ENCODE measurements at places on chromosomes 3 and 15.
A peak's percentile ranks its signal among the peaks of the same experiment; 100 is the strongest.

DNA sequence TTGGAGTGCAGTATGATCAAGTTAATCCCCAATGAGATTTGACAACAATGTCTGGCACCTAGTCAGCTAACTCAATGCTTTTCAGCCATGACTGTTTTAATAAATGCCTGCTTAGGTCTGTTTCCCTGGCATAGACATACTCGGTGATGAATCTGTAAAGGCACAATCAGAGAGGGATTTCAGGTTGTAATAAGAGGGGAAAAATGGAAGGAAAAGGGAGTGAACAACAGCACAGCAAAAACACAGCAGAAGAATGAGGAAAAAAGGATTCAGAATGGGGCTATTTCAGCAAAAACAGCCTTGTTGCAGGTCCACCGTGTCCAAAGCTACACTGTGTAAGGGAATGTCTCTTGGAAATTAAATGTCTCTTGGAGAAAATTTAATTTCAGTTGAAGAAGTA, 19.3 kb upstream of the CHD2 start:
- DNase-seq: no peak

- DNase-seq: no peak
These were observed 40.3 kb downstream of the KCNAB1 start for GRCh38 chr3:156160647-156161046.

DNA sequence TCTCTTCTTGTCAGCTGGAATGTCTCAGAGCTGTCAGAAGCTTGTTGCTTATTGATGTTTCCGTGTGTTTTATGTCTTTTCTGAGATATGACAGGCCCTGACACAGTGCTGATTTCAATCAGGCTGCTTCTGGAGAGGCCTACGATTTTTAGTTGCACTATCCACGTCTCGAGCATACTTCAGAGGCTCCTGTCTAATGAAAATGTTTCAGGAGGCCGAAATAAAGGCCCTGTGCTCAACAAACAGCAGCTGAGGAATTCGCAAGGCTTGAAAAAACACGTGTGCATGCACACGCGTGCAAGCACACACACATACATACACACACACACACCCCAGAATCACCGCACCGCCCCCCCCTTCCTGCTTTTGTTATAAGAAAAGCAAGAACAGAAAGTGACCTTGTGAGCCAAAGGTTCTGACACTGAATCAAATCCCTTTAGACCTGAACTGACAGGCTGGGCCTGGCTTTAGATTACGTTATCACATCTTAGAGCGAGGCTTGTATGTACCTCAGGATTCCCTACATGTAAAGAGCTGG, 296.6 kb downstream of the NR2F2 start:
- no peak for DNase-seq

GRCh38 chr15:73751899-73752805, 999 bp downstream of the INSYN1 start:
- no peak for DNase-seq

DNA sequence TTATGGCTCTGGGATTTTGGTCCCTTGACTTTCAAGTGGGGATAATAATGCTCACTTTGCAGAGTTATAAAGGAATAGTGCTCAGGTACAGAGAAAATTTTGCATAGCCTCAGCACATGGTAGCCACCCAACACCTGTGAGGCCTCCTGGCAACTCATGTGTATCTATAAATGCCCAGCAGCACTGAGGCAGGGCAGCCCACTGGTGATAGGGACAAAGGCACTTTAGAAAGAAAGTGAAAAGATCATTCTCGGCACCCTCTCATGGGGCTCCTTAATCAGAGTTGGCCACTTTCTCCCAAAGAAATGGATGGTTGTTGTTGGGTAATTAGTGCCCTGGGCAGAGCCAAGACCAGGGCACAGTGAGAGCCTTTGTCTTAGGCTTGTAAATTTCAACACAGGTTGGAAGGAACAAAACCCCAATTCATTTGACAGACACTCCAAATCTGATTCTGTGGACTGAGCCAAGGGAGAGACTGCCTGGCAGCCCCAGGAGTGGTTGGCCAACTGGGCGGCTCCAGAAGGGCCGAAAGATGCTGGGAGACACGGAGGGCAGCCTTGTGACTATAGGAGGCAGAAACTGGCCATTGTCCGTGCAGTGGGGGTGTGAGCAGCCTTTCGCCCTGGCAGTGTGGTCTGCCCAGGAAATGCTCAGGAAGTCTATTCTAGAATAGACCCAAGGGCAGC, 213.2 kb upstream of the RGMA start:
- no peak for DNase-seq

- no peak for DNase-seq
These were observed 50.9 kb downstream of the CEP152 start for GRCh38 chr15:48759921-48760320.

DNA sequence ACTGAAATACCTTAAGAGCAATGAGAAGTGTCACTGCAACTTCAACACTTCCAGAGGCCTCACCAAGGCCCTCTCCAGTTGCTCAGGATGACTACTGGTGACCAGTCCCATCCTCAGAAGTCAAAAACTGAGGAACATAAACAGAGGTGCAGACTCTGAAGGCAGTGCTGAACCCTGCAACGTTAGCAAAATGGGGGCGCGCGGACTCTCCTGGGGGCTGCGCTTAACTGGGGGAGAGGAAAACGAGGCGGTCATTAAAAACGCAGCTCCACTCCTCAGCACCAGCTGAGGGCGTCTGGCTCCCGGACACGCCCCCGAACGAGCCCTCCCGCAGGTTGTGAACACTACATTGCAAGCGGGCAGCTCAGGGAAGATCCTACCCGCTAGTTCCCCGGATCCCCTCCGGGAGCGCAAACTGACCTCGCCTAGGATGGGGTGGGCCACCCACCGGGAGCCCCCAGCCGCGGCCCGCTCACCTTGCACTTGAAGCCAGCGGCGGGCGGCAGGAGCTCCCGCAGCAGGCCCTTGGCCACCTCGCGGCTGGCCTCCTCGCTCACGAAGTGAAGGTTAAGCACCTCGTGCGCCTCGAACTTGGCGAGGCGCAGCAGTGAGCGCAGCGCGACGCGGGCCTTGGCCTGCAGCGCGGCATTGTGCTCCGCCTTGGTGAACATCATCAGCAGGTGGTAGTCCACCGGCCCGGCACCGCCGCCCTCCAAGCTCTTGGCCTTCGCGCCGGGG, 711 bp downstream of the XXYLT1 start:
- no peak for DNase-seq

GRCh38 chr3:194450341-194450740, 36.5 kb downstream of the ATP13A3 start:
- no peak for DNase-seq

- no peak for DNase-seq
These were observed 84.8 kb upstream of the WNT5A start for GRCh38 chr3:55571913-55572312.

- peak; percentile 33 for DNase-seq
These were observed 503 bp downstream of the HLTF start for GRCh38 chr3:149085828-149086231.

- no peak for DNase-seq
These were observed 111.0 kb upstream of the TRPM1 start for GRCh38 chr15:31212326-31213080.

DNA sequence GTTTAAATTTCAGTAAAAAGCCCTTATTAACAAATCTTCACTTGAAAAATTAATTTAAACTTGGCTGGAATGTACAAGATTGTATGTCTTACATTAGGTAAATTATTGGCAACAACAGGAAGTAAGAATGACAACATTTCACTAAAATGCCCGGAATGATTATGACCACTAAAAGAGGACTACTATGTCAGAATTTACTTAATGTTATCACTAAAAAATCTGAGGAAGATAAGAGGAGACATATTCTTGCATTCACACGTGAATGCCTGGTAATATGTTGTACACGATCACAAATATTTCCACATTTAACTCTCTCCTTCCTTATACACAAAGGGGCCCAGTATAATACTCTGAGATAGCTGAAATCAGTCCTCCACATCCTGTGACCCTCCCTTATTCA, 29.7 kb downstream of the VGLL3 start:
- no peak for DNase-seq

GRCh38 chr3:190722181-190722905, 140.2 kb downstream of the GMNC start:
- no peak for DNase-seq

GRCh38 chr3:181717549-181718171, 5.9 kb downstream of the SOX2 start:
- no peak for DNase-seq

- no peak for DNase-seq
These were observed 420.6 kb downstream of the RBMS3 start for GRCh38 chr3:29701326-29701983.

DNA sequence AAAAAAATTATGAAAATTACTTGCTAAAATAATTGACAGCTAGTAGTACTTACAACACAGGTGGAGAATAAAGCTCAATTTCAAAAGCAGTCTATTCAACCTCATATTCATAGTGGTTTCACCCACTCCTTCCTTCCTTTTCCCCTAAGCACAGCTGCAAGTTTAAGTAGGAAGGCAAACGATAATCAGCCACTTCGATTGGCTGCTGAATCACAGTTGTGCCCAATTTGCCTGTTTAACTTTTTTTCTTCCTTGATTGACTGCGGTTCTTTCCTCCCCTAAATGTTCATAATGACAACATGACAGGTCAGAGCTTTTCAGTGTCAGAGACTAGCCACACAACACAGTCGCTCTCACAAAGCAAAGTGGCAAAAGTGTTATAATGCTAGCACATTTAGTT, 468.0 kb upstream of the GBE1 start:
- DNase-seq: no peak

- DNase-seq: no peak
These were observed 8.5 kb downstream of the IREB2 start for GRCh38 chr15:78446551-78446950.

DNA sequence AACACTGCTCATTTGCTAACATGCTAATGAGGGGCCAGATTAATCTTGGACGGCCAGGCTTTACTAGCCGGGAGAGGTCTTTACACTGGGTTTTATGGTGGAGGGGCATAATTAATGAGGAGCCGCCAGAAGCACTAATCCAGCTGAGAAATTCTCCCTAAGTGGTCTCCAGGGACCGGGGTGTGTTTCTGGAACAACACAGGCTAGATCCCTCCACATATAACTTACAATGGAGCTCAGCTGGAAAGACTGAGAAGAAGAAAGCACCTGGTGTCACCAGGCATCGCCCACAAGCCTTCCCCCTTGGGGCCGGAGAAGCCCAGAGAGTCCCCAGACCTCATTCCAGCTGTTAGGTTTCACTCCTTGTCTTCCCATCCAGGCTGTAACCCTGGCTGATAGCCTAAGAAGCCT, 127.5 kb downstream of the MEGF11 start:
- no peak for DNase-seq

DNA sequence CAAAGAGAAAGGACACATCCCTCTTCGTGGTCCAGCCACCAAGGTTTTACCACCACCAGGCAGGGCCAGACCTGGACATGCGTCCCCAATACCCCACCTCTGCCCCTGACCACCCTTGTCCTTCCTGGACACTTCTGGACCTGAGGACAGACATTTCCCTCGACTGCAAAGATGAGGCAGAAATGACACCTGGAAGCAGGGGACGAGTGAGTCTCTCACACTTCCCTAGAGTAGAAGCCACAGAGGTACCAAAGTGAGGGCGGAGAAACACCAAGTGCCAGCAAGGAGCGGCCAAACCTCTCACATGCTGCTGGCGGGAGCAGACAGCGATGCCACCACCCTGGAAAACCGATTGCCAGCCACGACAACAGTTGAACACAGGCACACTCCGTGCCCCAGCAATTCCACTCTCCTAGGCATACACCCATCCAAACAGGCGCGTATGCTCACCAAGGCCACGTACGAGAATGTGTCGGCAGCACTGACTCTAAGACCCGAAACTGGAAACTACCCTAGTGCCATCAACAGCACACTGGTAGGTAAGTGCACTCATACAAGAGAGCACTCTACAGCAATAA, 207.0 kb upstream of the NSMCE3 start:
- no peak for DNase-seq

- no peak for DNase-seq
These were observed 24.4 kb downstream of the SEC61A1 start for GRCh38 chr3:128076483-128077201.

GRCh38 chr3:115903843-115904242, 280.5 kb downstream of the GAP43 start:
- no peak for DNase-seq

DNA sequence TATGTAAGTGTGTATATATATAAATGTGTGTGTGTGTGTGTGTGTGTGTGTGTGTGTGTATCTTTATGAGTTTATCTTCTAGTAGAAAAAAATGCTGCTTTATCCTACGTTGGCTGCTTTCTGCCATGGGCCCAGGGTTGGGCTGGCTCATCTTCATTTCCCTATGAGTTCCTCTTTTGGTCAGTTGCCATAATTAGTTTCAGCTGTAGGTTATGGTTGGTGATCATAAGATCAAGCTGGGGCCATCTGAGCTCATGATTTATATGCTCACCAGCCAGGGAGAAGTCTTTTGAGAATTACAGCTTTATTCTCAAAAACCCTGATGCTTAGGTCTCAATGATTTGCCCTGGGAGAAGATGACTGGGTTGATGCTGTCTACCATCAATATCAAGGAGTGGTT, 775.8 kb upstream of the ARPP21 start:
- DNase-seq: no peak

DNA sequence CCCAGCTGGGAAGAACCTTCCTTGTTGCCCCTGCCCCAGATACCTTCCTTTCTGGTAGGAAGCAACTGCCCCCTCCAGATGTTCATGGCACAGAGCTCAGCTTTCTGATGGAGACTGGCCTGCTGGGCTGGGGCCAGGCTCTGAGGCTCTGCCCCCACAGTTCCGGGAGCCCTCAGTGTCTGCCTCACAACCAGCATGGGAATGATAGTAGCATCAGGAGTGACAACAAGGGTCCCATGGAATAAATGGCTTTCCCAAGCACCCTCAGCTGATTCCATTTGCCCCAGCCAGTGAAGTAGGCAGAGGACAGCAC, 65.6 kb upstream of the IQSEC1 start:
- DNase-seq: no peak

DNA sequence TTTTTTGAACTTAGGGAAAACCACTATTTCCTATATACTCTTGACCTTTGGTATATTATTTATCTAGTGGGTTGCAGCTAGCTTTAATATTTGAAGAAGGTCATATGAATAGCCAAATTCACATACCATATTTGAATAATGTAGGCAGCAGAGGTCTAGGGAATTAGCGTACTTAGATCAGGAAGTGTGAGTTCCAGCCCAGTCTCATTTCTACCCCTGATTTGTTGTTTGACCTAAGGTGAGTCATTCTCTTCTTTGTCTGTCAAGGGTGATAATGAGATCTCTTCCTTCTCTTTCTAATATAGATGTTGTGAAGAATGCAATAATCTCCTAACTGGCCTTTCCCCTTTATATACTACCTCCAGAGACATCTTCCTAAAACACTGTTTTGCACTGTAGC, 36.6 kb upstream of the ZPLD1 start:
- DNase-seq: no peak

- no peak for DNase-seq
These were observed 170.3 kb upstream of the CGNL1 start for GRCh38 chr15:57205996-57206395.

- DNase-seq: no peak
These were observed 13.8 kb downstream of the DCBLD2 start for GRCh38 chr3:98887684-98888083.

- DNase-seq: no peak
These were observed 28.3 kb downstream of the MASP1 start for GRCh38 chr3:187263270-187263669.
